ENCODE measurements at places on chromosomes 1 and 21.

- H3K27ac ChIP-seq, result no peak overlapping the region
- DNase-seq, result no peak
- no peaks in the 10 kb centered on the region for H3K27me3 ChIP-seq
- no peaks in the 10 kb centered on the region for H3K4me1 ChIP-seq
- no peak overlapping the region for H3K4me3 ChIP-seq
- no peaks in the 10 kb centered on the region for H3K36me3 ChIP-seq
Measured at GRCh38 chr1:75053207-75053606, 81.0 kb upstream of the LHX8 start.

GRCh38 chr1:171115280-171115897 lies 24.7 kb downstream of the FMO3 start:
- H3K27me3 ChIP-seq, result no peaks in the 10 kb centered on the region
- DNase-seq, result no peak
- no peak overlapping the region for H3K4me3 ChIP-seq
- no peaks in the 10 kb centered on the region for H3K4me1 ChIP-seq

GRCh38 chr1:9731051-9731537 lies 79.6 kb downstream of the PIK3CD start:
- H3K4me3 ChIP-seq, result no peak overlapping the region
- peaks cover 27% of the 10 kb centered on the region for H3K4me1 ChIP-seq
- DNase-seq, result no peak

DNA sequence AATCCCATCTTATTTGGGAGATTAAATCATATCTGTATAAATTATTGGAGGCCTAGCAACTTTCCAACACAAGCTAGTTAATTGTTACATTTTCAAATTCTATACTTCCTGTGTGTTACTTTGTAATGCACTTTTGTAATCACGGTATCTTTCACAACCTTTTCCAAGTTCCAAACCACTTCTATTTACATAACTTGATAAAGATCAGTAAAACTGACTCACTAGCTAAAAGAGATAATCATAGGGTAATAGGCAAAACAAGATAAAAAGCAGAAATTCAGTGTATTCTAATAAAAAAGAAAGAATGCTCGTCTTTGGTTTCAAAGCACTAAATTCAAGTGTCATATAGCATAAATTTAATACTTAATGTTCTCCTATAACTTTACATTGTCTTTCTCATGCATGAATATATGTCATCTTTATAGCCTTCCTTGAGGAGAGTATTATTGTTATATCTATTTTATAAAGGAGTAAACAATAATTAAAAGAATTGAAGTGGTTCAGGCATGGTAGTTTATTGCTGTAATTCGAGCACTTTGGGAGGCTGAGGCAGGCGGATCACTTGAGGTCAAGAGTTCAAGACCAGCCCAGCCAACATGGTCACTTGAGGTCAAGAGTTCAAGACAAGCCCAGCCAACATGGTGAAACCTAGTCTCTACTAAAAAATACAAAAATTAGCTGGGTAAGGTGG lies 66.4 kb downstream of the RGS13 start:
- no peaks in the 10 kb centered on the region for H3K36me3 ChIP-seq
- no peaks in the 10 kb centered on the region for H3K27me3 ChIP-seq
- DNase-seq, result no peak

- no peak for DNase-seq
- peaks cover 9% of the 10 kb centered on the region for H3K27me3 ChIP-seq
- H3K36me3 ChIP-seq, result no peaks in the 10 kb centered on the region
- H3K27ac ChIP-seq, result no peak overlapping the region
- no peak overlapping the region for H3K4me3 ChIP-seq
Measured at GRCh38 chr1:31618916-31619846, 1.7 kb downstream of the HCRTR1 start.

GRCh38 chr1:64179588-64179987 lies 23.8 kb upstream of the UBE2U start:
- no peaks in the 10 kb centered on the region for H3K27me3 ChIP-seq
- H3K27ac ChIP-seq, result no peak overlapping the region
- H3K36me3 ChIP-seq, result no peaks in the 10 kb centered on the region
- H3K4me1 ChIP-seq, result no peaks in the 10 kb centered on the region

GRCh38 chr1:24566236-24566867 lies 10.5 kb downstream of the NCMAP start:
- H3K36me3 ChIP-seq, result no peaks in the 10 kb centered on the region
- no peaks in the 10 kb centered on the region for H3K27me3 ChIP-seq
- DNase-seq, result no peak
- H3K27ac ChIP-seq, result no peak overlapping the region

- no peaks in the 10 kb centered on the region for H3K36me3 ChIP-seq
- H3K27me3 ChIP-seq, result no peaks in the 10 kb centered on the region
- no peak overlapping the region for H3K4me3 ChIP-seq
- H3K4me1 ChIP-seq, result no peaks in the 10 kb centered on the region
- DNase-seq, result no peak
Measured at GRCh38 chr1:65276197-65276939, 33.0 kb upstream of the DNAJC6 start.

DNA sequence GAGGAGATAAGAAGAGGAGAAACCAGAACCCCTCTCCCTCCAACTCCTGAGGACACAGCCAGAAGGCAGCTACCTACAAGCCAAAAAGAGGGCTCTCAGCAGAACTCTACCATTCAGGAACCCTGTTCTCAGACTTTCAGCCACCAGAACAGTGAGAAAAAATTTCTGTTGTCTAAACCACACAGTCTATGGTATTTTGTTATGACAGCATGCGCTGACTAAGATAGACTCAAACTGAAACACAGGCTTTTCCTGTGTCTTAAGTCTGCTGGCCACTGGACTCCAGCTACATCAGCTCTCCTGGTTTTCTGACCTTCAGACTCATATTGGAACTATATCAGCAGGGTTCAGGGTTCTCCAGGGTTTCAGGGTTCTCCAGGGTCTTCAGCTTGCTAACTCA lies 126.5 kb upstream of the TNFSF4 start:
- no peaks in the 10 kb centered on the region for H3K4me1 ChIP-seq
- H3K36me3 ChIP-seq, result no peaks in the 10 kb centered on the region
- no peak overlapping the region for H3K27ac ChIP-seq

Measured in effector memory CD4-positive, alpha-beta T cell (primary cell).